ENCODE measurements at places on chromosomes 6 and 20.

GRCh38 chr20:1856424-1856823 is 38.8 kb upstream of the SIRPA start:
- DNase-seq: no peak

- no peak for DNase-seq
Measured at GRCh38 chr6:105487040-105487790, 84.3 kb upstream of the PREP start.

- peak; percentile 4 for DNase-seq
Measured at GRCh38 chr20:24027229-24027628, 38.6 kb upstream of the GGTLC1 start.

DNA sequence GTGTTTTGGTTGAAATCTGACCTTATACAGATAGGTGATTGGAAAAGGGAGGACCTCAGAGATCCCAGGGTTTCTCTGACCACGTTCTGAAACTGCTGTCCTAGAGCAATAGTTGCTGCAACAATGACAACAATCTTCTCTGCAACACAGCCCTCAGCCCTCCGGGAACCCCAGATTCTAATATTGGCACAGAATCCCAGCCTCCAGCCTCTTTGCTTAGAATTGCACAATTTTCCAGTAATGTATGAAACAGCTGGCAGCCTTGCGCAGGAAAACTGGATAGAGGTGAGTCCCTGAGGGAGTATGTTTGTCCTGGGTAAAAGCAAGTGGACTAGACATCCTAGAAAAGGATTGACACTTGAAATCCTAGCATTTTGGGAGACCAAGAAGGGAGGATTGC is 30.4 kb upstream of the PNRC1 start:
- DNase-seq: no peak

DNA sequence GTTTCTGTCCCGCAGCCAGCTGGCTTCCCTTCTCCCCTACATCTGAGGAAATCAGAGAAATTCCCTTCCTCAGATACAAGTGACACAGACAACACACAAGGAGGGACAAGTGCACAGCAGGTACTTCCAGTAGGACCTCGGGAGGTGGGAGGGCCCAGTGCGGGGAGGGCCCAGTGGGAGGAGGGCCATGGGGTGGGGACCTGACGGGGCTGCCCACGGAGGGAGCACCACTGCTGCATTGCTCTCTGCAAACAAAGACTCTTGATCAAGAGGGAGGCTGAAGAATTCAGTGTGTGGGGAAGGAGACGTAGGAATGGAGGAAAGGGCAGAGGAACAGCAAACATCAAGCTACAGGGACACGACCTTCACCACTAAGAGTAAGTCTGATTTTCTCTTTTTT is 9.0 kb downstream of the TAP2 start:
- DNase-seq: no peak

DNA sequence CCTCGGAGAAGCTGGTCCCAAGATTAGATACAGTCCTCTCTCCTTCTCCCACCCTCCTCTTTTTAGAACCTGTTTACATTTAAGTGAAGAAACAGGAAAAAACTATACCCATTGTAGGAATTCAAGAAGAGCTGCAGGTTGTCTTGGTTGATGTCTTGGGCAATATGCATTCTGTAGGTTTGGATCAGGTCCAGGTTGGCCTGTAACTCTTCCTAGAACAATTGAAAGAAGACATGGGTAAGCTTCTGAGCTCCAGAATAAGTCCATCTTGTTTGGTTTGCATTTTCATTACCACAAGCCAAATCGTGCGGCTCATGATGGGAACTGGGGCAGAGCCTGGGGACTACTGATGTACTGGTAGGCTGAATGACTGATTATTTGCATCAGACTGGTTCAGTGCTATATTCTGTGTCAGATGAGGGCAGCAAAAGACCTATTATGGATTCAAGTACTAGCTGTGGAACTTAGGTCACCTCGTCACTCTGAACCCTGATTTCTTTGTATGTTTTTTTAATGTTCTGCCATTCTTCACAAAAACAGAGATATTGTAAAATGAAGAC is 20.3 kb upstream of the SLA2 start:
- no peak for DNase-seq

All from GM19239 (cell line).